Foreskin keratinocyte (primary cell): ENCODE measurements at places on chromosomes 11 and 22. TPM values are rescaled to one million over a fixed set of nuclear protein-coding genes. Genes with fewer than 3 reads are reported as not detected.

DNA sequence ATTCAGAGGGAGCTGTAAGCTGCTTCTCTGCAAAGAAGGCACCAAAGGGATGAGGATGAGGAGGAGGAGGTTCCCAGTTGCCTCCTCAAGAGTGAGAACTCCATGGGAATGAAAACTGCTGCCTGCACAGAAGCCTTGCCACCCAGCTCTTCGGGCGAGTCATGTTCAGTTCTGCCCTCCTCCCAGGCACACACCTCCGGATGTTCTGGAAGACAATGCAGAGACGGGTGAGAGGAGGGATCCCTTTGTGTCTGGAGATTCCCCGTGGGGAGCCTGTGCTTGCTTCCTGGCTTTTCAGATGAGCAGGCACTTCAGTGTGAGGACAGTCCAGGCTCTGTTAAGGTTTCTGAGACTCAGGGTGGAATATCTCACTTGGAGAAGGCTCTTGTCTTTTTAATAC, 295.6 kb downstream of the DDX10 start:
- DNase-seq, result no peak

Gene NRXN2
- total RNA-seq, result not detected in 2 replicates

Gene C11orf86
- total RNA-seq, result not detected in 2 replicates

- DNase-seq, result peak; percentile 88
Measured at GRCh38 chr11:71425860-71426259, 22.3 kb downstream of the DHCR7 start.

GRCh38 chr22:22556578-22556977, 2.5 kb downstream of the PRAME start:
- DNase-seq, result no peak

GRCh38 chr22:49258107-49259010, 569.3 kb downstream of the BRD1 start:
- no peak for DNase-seq

Gene CDC42BPG
- total RNA-seq, result 10.3 and 11.1 TPM in 2 replicates

DNA sequence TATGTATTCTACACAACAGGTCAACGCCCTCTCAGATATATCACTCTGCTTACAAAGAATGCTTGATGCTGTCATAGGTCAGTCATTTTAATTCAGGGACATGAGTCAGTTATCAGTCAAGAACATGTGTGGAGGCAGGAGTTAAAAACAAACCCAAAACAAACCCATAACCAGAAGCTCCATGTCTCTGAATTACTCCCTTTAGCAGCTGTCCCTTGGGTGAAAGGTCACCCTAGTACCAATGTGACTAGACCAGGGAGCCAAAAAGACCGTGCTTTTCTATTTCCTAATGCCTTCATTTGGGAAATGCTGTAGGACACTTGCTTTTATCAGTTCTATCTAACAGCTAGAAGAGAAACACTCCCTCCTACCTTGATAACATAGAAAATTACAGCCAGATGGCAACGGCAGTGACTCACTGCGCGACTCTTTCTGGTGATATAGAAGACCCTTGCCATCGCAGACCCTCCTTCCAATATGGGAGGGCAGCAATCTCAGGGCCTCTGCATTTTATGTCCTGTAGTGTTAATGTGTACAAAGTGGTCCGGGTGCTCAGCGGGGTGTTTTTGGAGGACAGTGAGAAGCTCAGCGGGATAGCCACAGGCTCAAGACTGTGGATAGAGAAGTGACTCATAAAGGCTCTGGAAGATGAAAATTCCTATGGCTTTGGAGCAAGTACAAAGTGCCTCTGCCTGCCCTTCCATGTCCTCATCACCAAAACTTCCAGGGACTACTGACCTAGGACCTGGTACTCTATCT, 24.8 kb downstream of the APOL5 start:
- peak; percentile 80 for DNase-seq

DNA sequence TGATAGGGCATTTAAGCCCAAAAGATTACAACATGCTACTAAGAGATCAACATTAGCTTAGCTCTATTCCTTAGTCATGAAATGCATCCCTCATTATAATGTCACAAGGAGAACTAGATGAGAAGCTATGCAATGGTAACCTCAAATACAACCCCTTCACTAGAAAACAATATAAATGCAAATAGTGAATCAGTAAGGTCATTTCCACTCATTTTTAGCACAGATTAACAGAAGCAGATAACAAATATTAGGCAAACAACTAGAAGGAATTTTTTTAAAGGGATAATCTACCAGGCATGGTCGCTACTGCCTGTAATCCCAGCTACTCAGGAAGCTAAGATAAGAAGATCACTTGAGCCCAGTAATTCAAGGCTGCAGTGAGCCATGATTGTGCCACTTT, 28.2 kb downstream of the SIK3 start:
- DNase-seq, result no peak

DNA sequence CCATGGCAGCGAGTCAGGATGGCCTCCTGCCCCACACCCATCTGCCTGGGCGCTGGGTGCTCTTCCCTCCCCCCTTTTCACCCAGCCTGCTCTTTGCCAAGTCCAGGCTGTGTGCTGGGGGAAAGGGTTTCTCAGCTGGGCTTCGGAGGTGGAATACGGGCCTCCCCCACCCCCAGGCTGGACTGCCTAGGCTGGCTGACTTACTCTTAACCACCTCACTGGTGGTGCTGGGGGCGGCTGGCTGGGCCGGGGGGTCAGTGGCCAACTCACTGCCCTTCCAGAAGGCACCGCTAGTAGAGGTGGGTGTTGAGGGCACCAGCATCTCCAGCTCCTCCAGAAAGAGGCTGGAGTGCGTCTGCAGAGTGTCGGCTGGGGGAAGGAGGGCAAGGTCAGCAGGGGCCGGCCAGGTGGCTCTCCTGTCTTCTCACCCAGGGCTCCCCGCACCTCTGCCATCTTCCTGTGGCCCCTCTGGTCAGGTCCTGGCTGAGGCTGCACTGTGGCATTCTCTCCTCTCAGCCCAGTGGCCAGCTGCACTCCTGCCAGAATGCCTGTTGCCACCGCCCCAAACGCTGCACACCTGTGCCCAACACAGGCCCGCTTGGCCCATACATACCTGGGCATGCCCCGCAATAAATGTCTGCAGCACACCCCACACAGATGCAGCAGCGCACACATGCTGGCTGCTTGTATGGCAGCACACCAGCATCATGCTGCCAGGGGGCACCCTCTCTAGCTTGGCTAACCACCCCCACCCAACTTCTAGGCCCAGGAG, 9.7 kb downstream of the PITPNM1 start:
- no peak for DNase-seq

DNA sequence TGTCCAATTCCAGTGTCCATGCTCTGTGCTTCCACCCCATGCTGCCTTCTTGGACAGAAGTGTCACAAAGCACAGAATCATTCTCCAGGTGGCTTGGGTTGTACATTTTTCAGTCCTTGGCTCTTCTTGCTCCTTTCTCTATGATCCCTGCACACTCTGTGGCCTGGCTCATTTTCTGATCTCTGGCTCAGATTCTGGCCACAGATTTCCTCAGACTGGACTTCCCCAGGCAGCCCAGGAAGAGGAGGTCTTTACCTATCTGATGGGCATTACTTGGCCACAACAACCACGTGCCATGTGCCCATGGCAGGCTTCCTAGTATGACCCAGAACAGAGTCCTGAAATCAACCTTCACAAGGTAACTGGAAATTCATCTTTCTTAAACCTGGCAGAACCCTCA, 27.2 kb downstream of the SYTL2 start:
- no peak for DNase-seq

Gene OR9G4
- total RNA-seq, result not detected in 2 replicates

GRCh38 chr11:75433443-75433842, 440 bp upstream of the KLHL35 start:
- no peak for DNase-seq

Gene TMEM132A
- 79.5 and 103 TPM in 2 replicates for total RNA-seq

Gene OR52E8
- not detected in 2 replicates for total RNA-seq

DNA sequence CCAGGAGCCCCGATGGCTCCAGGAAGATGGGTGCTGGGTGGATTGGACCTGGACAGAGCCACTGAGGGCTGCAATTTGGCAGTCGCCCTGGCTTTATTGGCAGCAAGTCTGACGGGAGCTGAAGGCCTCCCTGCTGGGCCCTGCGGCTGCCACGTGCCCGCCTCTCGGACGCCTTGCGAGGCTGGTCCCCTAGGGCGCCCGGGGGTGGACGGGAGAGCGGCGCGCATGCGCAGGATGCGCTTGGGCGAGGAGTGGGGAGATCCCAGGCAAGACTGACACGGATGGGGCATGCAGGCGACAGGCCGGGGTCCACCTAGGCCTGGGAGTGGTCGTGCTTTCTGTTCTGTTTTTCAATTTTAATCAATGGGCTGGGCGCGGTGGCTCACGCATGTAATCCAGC, 150.0 kb downstream of the ADAMTS15 start:
- no peak for DNase-seq

DNA sequence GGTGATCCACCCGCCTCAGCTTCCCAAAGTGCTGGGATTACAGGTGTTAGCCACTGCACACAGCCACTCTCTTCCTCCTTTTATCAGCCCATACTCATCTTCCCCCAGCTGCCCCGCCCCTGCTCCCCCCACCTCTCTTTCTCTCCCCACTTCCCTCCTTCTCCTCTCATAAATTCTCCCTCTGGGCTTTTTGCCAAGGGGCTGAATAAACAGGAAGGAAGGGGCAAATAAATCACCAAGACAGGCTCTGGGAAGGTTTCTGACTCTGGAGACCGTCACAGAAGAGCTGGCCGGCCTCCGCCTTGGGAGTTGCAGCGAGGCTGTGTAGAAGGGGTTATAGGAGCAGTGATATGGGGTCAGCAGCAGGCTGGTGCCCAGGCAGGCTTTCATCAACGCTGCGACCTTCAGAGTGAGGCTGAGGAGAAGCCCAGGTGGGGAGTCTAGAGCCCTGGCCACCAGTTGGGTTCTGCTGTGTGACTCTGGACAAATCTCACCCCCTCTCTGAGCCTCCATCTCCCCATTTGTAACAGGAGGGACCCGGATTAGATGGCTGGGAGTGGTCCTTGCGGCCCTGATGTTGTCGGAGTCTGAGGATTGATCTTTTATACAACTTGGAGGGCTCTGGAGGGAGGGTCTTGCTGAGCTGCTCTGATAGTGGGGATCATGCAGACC, 62.6 kb upstream of the RASD2 start:
- peak; percentile 81 for DNase-seq

Gene GAB4
- total RNA-seq, result not detected in 2 replicates

GRCh38 chr11:64872790-64873488, 5.5 kb downstream of the EHD1 start:
- no peak for DNase-seq

Gene SLC43A3
- total RNA-seq, result 69.9 and 95.3 TPM in 2 replicates

Gene RAG2
- total RNA-seq, result not detected in 2 replicates

Gene OR51I1
- total RNA-seq, result not detected in 2 replicates

DNA sequence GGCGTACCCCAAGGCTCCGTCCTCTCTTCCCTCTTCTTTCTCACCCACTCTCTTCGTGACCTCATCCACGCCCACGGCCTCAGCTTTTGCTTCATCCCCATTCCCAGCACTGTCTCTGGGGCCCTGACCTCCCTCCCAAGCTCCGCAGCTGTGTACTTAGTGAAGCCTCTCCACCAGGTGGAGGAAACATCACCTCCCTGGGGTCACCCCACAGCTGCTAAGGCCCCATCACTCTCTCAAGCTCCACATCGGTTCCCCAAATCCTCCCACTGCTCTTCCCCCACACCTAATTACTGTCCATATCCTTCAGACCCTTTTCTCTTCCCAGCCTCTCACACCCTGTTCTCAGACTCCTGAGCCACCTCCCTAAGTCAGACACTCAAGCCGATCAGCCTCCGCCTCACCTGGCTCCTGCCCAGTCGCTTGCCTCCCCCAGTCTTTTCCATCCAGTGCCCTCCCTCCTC, 7.9 kb upstream of the SYT7 start:
- no peak for DNase-seq

DNA sequence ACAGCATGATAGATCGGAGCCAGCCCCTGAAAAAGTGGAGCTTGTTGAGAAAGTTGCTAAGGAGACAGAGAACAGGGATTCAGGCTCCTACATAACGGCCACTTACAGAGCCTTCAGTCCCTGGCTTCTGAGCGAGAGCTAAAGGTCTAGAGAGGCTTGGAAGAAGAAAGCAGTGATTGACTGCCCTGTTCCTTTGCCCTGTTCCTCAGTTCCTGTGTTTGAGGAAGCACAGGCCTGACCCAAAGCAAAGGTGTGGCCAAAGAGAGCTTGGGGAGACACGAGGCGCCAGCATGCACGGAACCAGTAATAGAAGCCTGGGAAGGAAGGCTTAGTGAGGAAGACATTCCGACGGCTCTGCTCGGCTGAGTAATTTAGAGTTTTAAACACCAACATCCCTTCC, 74.1 kb upstream of the CSNK2A3 start:
- no peak for DNase-seq

GRCh38 chr22:40957601-40958000, 6.4 kb downstream of the RBX1 start:
- DNase-seq, result no peak

DNA sequence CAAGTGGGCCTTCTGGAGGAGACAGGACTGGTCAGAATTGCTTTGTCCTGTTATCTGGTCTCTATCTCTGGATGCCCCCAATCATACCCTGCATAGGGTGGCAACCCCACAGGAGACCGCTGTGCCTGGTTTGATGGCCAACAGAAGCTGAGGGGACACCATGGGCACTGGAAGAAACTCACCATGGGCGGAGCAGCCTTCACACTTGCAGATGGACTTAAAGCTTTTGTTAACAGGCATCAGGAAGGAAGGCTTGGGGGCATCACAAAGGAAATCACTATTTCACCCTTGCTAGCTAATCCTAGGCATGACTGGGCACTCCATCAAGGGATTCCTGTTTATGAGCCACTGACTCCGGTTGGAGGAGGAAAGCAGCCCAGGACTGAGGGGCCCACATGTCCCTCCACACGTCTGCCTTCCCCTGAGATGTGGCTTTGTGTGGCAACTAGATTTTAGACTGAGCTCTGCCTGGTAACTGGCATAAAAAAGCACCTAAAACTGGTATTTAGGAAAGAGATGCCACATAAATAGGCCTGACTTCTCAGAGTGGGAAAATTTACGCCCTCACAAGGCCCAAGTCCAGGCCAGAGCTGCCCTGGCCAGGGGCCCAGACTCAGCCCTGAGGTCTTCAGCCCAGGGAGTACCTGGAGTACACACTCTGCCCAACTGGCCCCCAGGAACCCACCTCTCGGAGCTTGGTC, 57.0 kb upstream of the LYVE1 start:
- no peak for DNase-seq

DNA sequence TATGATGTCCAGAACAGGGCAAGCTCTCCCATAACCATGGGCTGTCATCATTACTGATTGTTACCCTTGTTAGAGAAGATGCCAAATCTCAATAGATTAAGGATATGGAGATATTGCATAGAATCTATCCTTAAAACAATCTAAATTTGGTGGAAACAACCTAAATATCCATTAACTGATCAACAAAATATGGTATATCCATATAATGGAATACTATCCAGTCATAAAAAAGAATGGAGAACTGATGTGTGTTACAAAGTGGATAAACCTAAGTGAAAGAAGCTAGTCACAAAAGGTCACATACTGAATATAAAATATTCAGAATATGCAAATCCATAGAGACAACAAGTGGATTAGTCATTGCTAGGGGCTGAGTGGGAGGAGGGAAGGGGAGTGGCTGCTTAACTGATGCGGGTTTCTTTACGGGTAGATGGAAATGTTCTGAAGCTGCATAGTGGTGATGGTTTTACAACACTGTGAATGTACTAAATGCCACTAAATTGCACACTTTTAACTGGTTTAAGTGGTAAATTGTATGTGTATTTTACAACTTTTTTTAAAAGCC, 36.1 kb upstream of the SMCO4 start:
- DNase-seq, result no peak
